ENCODE measurements at places on chromosomes 5 and 9.

DNA sequence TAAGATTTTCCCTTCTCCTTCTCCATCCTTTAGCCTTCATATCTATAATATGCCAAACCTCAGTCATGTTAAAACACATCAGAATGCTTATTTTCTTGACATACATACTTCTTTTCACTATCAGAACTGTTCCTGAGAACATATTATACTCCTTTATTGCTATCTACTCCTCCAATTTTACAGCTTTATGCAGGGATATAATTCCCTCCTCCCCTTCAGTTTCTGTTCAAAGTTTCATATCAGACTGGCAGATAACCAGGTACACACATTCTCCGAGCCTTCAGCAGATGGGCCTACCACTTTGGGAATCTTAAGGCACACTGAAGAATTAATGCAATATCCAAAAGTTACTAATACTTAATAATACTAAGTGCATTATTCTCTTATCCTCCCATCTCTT, 29.1 kb downstream of the FAM169A start:
- no peak for DNase-seq

- DNase-seq = no peak
Measured at GRCh38 chr5:78506261-78507024, 142.1 kb downstream of the LHFPL2 start.

- no peak for DNase-seq
Measured at GRCh38 chr5:115351356-115352195, 55.1 kb upstream of the CCDC112 start.

GRCh38 chr5:82816926-82817325, 260.3 kb downstream of the TMEM167A start:
- DNase-seq = no peak

DNA sequence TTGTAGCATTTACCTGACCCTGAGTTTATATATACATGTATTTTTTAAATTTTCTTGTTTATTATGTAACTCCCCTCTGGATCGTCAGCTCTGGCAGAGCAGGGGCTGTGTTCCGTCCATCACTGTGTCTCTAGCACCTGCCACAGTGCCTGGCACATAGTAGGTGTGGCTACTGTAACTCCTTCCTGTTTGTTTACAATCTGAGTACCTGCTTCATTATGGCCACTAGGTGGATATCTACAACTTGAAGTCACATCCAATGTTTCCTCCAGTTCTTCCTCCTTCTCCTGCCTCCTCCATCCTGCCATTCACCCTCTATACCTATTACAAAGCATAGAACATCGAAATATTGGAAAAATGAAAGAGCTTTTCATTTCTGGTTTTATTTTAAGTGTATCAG, 14.2 kb upstream of the PPP1R2B start:
- DNase-seq = no peak

- no peak for DNase-seq
Measured at GRCh38 chr9:135661816-135662560, 1.1 kb upstream of the LCN9 start.

- DNase-seq = no peak
Measured at GRCh38 chr9:34070606-34071324, 22.1 kb upstream of the UBAP2 start.

- no peak for DNase-seq
Measured at GRCh38 chr9:132032238-132032950, 47.3 kb downstream of the MED27 start.

- DNase-seq = no peak
Measured at GRCh38 chr9:98227883-98228282, 27.6 kb downstream of the TBC1D2 start.

- DNase-seq = no peak
Measured at GRCh38 chr9:125785248-125785751, 38.1 kb downstream of the PBX3 start.

- no peak for DNase-seq
Measured at GRCh38 chr5:39475881-39476842, 51.4 kb upstream of the DAB2 start.

- DNase-seq = no peak
Measured at GRCh38 chr9:72871685-72872084, 81.2 kb downstream of the ALDH1A1 start.

DNA sequence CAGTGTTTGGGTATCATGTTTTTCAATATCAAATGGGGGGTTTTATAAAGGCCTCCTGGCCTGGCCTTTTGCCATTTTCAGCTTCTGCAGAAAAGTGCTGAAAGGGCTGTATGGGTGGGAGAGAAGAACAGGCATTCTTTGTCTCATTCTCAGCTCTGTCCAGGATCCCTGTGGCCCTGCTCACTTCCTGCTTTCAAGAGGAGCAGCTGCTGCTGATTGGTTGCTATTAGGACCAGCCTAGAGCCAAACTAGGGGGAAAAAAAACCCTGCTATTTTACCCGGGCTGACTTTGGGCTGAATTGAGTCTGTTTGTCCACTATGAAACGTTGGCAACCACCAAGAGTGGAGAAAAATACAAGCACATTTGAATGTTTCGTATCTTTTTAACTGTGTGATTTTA, 117.1 kb downstream of the CMYA5 start:
- no peak for DNase-seq

DNA sequence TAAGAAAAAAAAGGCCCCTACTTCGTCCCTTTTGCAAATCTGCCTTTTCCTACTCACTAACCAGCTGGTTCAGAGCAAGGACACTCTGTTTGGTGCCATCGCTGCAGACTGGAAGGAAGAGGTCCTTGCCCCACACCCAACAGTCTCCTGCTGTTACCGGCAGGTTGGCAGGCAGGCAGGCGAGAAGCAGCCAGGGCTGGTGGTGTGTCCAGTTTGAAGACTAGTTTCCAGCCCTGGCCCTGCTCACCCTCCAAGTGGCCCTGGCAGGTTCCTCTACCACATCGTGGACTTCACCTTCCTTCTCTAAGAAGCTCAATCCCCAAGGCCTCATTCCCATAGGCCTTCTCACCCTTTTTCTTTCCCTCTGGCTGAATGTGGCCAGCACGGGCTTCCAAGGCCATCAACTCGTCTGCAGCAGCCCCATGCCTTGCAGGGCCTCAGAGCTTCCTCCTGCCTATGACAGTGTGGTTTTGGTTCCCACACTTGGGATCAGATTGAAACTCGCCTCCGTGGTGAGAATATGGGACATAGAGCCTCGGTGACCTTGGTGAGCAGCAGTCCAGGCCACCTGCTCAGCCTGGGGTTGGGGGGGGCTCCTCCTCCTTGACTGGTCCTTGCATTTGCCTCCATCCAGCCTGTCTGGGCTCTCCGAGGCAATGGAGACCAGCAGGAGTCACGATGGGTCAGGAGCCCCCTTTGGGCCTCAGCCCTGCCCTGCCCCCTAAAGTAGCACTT, 22.9 kb downstream of the TGFBI start:
- no peak for DNase-seq

GRCh38 chr5:172008111-172008455, 1.6 kb upstream of the FBXW11 start:
- DNase-seq = no peak

DNA sequence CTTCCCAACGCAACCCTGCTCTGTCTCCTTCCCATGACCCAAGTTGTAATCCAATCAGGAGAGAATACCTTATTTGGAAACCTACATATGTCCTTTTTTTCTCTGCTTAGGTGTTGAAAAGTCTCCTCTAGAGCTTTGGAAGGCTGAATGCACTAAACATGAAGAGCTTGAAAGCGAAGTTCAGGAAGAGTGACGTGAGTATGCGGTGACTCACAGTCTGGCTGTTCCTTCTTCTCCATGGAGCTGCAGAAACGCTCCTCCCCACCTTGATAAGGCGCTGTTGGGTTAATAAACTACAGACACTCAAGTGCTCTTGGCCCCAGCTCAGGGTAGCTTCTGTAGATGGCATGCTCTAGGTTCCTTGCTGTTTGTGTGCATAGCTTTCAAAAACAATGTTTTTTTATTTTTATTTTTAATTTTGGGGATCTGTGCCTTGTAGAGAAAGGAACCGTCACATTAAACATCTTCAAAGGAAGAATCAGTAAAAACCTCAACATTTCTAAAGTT, 30.7 kb downstream of the RAI14 start:
- peak; percentile 89 for DNase-seq

Measured in HS-27A (cell line).